ENCODE measurements at places on chromosomes 6 and 20. TPM values are rescaled to one million over a fixed set of nuclear protein-coding genes. Genes with fewer than 3 reads are reported as not detected.

DNA sequence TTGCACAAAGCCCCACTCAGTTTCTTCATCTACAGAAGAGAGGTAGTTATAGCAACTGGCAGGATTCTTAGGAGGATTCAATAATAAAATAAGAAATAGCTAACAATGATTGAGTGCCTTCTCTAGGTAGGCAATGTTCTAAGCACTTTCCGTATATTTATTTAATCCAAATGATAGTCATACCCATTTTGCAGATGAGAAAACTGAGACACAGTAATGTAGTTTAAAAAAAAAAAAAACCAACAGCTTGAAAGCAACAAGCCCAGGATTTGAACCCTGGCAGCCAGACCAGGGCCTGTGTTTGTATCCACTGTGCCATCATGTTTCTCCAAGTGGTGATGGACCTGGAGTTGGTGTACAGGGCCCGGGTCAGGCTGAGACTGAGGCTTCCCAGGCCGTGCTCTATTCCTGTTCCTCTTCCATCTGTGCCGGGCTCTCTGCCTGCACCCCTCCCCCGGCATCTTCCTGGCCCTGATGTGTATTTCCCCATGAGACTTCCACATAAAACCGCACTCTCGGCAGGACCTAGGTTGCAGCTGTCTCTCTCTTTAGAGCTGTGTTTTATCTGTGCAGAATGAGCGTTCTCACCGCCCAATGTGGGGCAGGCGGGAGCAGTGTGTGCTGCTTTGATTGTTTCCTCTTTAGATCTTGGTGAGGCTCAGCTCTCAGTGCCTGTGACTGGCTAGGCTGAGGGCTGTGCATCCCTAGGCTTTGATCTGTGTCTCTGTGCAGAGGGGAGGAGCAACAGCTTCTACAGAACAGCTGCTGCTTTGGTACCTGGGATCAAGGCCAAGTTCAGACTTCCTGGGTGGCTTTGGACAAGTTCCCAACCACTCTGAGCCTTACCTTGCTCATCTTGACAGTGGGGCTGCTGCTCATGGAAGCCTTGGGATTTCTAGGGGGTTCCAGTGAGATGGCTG is 49.5 kb downstream of the TOX2 start:
- no peaks in the 10 kb centered on the region for H3K36me3 ChIP-seq
- H3K27me3 ChIP-seq = peaks cover 15% of the 10 kb centered on the region
- no peaks in the 10 kb centered on the region for H3K4me1 ChIP-seq
- no peak overlapping the region for H3K4me3 ChIP-seq
- no peak overlapping the region for H3K27ac ChIP-seq
- DNase-seq = no peak

- no peak overlapping the region for H3K4me3 ChIP-seq
- DNase-seq = no peak
- no peaks in the 10 kb centered on the region for H3K27me3 ChIP-seq
- H3K27ac ChIP-seq = no peak overlapping the region
Measured at GRCh38 chr20:48823960-48824498, 3.8 kb downstream of the PREX1 start.

DNA sequence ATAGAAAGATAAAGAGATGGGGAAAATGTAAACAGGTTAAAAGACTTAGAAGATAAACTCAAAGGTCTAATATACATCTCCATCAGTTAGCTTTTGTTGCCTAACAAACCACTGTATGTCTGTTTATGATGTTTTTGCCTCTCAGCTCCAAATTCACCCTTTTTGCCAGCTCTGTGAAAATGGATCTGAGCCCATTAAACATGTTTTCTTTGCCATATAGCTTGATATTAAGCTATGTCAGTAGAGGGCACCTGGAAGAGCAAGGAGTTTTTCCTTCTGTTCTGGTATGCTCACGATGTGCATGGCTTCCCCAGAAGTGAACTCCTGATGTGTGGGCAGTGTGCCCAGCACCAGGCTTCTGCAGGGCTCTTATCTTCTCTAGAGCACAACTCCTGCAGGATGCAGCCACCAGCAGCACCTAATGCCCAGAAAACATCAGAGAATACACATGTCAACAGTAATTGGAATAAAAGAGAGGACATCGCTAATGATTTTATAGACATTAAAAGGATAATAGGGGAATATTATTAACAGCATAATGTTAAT is 14.6 kb upstream of the SNX9 start:
- DNase-seq = no peak
- no peaks in the 10 kb centered on the region for H3K27me3 ChIP-seq
- H3K4me3 ChIP-seq = no peak overlapping the region

GRCh38 chr20:9923648-9924047 is 84.8 kb upstream of the PAK5 start:
- no peak overlapping the region for H3K27ac ChIP-seq
- peaks cover 10% of the 10 kb centered on the region for H3K27me3 ChIP-seq
- H3K36me3 ChIP-seq = no peaks in the 10 kb centered on the region
- no peaks in the 10 kb centered on the region for H3K4me1 ChIP-seq
- H3K4me3 ChIP-seq = no peak overlapping the region

CST8 gene
- not detected for total RNA-seq

CTCFL gene
- not detected for total RNA-seq
